AG04449 (cell line): ENCODE measurements at places on chromosomes 2 and 18.

DNA sequence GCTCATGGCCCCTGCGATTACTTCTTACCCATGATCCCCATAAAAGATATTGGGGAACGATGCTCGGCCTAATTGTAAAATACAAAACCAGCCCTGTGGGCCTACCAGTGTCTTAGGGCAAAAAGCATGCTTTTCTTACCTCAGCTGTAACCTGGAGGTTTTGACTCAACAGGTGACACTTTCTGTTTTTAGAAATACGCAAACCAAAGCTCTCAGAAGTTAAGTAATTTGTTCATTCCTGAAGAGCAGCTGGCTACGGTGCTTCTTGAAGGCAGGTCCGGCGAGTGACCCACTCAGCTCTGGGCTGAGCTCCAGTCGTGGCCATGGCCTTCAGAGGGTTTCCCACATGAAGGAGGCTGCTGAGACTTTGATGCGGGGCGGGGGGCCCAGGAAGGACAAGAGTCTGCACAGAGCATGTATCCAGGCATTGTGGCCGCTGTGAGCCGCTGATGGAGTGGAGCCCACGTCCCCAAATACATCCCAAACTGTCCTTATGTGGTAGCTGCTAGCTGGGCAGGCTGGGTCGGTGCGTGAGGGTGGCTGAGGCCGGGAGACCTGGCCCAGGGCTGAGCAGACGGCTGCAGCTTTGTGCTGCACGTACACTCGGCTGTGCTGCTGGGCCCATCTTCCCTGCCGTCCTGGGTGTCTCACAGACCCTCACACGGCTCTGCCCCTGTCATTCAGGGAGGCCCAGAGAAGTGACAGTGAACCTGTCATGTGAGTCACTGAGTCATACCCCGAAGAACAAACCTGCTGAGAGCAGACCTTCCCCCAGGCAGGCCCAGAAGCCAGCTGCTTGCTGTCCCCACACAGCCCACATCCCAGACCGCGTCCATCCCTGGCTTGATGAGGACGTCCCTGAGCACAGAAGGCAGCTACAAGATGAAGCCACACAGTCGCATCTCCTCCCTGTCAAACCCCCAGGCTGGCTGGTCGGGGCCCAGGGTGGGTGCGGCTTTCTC, 34.1 kb downstream of the ITGB1BP1 start:
- DNase-seq: no peak

- no peak for DNase-seq
Measured at GRCh38 chr18:12102136-12102842, 8.6 kb downstream of the ANKRD62 start.

DNA sequence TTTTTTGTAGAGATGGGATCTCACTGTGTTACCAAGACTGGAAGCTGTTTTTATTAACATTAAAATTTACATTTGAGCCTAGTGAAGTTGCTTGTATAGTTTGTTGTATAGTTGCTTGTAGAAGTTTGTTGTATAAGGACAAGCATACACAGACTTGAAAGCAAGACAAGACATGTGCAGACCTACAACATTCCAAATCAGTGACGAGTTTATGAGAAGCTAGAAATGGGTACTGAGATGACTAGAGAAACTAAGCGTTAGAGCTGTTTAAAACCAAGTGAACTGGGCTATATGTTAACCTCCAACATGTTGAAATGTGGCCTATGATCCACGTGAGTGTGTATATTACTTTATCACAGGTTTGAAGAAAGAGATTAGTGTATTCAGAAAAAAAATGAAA, 39.1 kb downstream of the ABCB11 start:
- no peak for DNase-seq

- no peak for DNase-seq
Measured at GRCh38 chr2:39403311-39403710, 33.8 kb downstream of the MAP4K3 start.

- no peak for DNase-seq
Measured at GRCh38 chr2:41963661-41964525, 83.9 kb upstream of the PKDCC start.

- no peak for DNase-seq
Measured at GRCh38 chr2:28437149-28437835, 44.6 kb downstream of the FOSL2 start.

- DNase-seq: no peak
Measured at GRCh38 chr2:167575276-167575675, 672.1 kb downstream of the STK39 start.

GRCh38 chr18:55422456-55423180, 165.4 kb downstream of the TCF4 start:
- no peak for DNase-seq

DNA sequence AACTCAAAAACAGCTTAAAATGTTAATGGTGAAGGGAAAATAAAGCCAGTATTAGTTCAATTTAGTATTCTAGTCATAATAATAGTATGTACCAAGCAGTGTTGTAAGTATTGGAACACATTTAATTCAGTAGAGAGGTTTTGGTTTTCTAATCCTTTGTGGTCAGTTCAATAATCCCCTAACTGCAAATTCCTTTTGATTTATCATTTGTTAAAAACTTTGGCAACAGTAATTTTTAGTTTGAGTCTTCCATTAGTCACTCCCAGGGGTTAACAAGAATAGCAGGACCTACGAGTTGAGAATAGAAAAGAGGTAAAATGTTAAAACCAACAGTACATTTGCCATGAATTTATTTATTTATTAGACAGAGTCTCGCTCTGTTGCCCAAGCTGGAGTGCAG, 10.7 kb downstream of the MRPL44 start:
- DNase-seq: no peak

DNA sequence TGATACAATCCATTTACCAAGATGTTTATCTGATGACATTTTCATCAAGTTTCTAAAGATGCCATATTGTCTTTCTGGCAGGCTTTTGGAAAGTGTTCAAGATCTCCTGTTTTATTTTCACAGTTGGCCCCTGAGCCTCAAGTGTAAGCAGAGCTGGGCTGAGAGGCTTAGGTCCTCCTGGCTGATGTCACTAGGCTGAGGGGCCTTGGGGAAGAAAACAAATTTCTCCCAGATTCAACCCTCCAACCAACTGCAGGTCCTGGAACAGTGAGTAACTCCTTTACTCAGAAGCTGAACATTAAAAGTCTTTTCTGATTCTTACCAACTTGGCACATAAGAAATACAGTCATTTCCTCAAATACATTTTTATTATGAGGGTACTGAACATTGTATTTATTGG, 14.9 kb upstream of the IL1RL1 start:
- DNase-seq: no peak

GRCh38 chr2:175823002-175823706, 178.9 kb downstream of the LNPK start:
- DNase-seq: no peak

- no peak for DNase-seq
Measured at GRCh38 chr2:105369777-105370690, 28.8 kb downstream of the FHL2 start.

DNA sequence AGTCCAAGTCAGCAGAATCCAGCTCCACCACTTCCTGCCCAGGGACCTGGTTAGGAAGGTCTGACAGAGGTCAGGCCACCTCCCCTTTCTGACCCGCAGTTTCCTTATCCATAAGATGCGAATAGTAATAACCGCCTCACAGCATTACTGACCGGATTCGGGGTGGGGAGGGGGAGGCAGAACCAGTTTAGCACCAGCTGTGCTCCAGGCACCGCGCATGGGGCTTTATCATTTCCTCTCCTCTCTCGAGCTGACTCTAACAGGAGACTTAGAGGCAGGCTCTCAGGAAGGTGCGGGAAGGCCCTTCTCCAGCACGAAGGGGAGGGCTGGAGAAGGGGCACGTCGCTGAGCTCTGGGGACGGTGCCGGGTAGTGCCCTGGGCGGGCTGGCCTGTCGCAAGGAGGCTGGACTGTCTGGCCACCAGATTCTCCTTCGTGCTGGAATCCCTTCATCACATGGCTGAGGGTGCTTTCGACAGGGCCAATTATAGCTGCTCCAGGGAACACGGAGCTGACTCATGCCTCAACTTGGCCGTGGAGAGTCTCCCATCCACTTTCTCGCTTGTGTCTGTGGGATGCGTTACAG, 5.7 kb downstream of the EHD3 start:
- no peak for DNase-seq

- no peak for DNase-seq
Measured at GRCh38 chr2:73862987-73863386, 29.8 kb upstream of the ACTG2 start.

DNA sequence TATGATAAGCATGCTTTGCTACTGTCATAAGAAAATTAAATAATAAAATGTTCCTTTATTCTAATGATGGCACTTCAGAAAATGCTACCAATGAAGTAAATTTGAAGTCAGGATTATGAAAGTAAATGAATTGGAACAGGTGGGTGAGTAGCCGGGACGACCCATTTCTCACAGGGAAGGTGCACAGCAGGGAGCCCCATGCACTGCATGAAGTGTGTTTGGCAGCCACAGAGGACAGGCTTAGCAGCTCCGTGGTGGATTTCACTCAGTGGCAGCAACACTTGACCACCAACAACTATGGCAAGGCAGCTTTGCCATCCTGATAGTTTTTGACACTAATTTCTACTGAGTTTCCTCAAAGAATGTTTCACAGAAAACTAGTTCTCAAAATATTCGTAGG, 146.3 kb downstream of the ATL2 start:
- DNase-seq: no peak

- DNase-seq: no peak
Measured at GRCh38 chr2:113692698-113693428, 63.6 kb downstream of the SLC35F5 start.
